Stimulated activated CD4-positive, alpha-beta T cell treated with anti-CD3 and anti-CD28 coated beads, TNF-alpha, amount 100 ng/mL, for 1 hour (primary cell): ENCODE measurements at places on chromosomes 3 and 15.

DNA sequence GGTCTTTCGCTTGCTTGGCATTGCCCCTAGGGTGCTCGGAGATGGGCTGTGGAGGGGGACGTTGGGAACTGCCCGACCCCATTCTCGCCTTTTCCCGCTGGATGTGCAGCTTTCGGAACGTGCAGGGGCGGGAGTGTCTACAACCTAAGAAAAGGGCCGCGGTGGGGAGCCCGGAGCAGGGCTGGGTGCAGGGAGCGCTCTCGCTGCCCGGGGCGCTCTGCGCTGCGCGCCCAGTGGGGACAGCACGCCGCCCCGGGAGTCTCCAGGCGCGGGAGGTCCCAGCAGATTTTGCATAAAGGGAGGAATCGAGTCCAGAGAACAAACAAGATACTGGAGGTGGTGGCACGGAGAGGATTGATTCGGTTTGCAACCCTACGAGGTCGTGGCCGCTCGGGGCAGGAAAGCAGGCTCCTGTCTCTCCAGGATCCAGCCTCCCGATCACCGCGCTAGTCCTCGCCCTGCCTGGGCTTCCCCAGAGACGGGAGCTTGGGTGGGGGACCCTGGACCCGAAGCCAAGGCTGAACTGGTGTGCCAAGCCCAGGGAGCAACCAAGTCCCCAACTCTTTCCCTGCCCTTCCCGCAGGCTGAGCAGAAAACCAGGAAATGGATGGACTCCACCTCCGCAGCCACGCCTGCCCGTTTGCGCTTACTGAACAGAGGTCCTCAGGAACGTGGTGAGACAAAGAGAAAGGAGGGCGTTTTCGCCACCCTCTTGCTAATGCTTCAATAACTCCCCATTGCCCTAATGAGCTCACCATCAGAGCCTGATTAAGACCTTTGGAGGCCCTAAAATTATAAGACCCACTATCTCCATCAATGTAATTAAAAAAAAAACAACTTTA lies 59.7 kb downstream of the NOX5 start:
- no peak for DNase-seq

- no peak for DNase-seq
Observed at GRCh38 chr3:46965151-46965550, 11.4 kb downstream of the CCDC12 start.

- no peak for DNase-seq
Observed at GRCh38 chr3:123792473-123793201, 91.5 kb downstream of the MYLK start.

GRCh38 chr3:177589041-177589650 lies 391.9 kb upstream of the TBL1XR1 start:
- DNase-seq: no peak

DNA sequence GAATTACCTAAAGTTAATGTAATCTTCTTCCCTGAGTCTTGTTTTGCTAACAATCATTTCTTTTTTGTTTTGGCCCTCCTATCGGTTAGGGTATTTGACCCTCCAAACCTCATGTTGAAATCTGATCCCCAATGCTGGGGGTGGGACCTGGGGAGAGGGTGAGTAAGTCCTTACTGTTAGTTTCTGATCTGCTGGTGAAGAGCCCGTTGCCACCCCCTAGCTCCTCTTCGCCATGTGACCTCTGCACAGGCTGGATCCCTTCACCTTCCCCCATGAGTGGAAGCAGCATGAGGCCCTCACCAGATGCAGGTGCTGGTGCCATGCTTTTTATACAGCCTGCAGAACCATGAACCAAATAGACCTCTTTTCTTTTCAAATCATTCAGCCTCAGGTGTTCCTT lies 62.8 kb upstream of the ADCY5 start:
- no peak for DNase-seq

GRCh38 chr3:126373146-126373613 lies 16.0 kb upstream of the KLF15 start:
- no peak for DNase-seq

GRCh38 chr3:50267280-50267913 lies 1.6 kb upstream of the SEMA3B start:
- DNase-seq: no peak

DNA sequence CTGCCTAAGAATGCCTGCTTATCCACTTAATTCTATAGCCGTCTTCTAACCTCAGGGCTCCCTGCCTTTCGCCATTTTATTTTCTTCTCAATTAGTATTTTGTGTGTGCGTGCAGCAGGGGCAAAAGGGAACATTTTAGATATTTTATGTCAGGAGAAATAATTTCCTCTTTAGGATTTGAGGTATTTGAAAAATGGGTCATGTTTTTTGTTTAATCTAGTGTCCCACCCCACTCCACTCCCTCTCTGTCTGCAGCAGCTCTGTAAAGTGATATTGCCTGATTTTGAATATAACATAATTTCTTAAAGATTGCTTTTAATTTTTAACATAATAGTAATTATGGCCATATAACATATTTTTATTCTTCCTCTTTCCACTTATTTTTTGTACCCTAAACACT lies 593.2 kb upstream of the DPPA4 start:
- DNase-seq: no peak

DNA sequence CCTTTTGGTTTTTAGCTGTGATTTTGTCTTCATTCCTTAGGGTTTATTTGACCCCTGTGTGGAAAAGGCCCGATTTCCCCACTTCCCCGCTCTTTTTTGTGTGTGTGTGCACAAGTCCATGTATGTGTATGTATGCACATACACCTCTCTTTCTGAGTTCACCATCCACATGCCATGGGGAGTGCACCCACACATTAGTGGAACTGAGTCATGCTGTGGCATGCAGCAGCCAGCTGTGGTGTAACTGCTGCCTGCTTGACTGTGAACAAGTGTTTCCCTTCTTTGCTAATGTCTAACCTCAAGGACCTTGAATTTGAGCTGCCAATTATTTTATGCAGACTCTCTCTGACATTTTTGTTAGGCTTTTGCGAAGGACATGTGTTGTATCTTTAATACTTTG lies 434.9 kb upstream of the TPM1 start:
- DNase-seq: no peak

- DNase-seq: no peak
Observed at GRCh38 chr3:59737241-59737640, 687.4 kb upstream of the CFAP20DC start.

DNA sequence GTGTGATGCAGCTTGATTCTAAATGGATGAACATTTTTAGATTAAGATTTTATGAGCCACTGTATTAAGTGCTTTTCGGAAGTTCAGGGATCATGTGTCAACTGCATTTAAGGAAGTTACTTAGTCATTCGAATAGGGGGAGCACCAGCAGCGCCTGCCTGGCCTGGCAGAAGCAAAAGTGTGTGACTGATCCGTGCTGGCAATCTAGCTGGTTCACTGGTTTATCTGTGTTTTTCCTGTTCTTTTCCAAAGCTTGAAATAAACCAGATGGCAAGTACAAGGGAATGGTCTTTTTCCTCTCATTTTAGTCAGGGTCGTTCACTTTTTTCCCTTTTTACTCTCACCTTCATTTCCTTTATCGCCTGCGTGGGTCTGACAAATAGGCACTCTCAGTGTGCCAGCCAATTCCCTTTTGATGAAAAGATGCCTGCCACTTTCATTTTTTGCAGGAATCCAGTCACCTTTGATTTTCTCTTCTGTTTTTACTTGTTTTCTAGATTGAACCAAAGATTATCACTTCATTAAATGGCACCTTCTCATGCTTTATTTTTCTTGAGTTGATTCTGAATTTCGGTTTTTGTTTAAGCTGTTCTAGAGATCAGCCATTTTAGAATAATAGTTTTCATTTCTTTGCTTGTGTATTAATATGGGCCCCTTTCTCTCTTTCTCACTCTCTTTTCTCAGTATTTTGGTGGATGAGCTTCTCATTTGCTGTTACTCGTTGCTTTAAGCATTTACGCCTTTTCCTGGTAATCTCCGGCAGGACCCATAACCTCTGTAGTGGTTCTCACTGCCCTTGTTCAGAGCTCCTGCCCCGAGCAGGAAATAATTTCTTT lies 2.8 kb downstream of the ABHD2 start:
- no peak for DNase-seq

GRCh38 chr3:182092662-182093262 lies 381.0 kb downstream of the SOX2 start:
- no peak for DNase-seq

GRCh38 chr15:67244971-67245478 lies 9.4 kb downstream of the AAGAB start:
- no peak for DNase-seq

- no peak for DNase-seq
Observed at GRCh38 chr15:25829073-25829472, 34.1 kb downstream of the ATP10A start.

DNA sequence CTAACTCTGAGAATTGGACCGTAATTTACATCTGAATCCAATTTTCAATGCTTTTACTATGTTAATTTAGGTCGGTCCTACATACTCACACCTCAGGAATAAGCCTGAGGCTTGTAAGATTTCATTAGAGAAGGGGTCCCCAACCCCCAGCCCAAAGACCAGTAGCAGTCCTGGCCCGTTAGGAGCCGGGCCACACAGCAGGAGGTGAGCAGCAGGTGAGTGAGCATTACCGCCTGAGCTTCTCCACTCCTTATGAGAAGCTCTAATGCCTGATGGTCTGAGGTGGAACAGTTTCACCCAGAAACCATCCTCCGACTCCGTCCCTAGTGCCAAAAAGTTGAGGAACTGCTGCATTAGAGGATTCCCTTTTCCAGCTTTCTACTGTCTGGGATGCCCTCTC lies 757.3 kb downstream of the SI start:
- DNase-seq: no peak

DNA sequence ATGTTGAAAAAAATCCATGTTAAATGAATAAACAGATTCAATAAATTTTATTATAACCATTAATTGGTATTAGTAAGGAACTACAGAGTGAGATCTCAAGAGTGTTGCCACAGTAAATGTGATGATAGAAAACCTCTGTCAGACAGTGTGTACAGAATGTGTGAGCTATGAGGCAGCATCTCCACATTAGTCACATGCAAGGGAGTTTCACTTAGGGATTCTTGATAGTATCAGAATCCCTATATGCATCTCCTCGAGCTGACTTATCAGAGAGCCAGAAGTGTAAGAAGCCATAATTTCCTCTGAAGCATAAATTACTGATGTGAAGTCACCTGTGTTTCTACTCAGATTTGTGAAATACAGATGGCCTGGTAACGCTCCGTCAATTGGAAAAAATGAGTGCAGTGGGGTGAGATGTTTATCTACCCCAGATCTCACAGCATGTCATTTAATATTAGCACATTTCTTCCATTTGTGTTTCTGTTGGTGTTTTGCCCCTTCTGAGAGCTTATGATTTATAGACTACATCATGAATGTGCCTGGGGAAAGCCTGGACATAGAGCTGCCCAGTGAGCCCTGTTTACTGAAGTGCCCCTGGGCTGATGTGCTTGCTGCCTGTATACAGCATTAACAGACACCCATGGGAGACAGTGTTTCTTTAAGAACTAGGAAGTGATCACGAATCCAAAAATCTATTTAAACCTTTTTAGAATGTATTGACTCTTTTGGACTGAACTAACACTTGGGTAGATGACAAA lies 262.4 kb downstream of the CPNE4 start:
- DNase-seq: no peak

- no peak for DNase-seq
Observed at GRCh38 chr3:45515999-45516725, 78.4 kb upstream of the LIMD1 start.

GRCh38 chr3:122936335-122936734 lies 91.2 kb downstream of the SEMA5B start:
- DNase-seq: no peak

DNA sequence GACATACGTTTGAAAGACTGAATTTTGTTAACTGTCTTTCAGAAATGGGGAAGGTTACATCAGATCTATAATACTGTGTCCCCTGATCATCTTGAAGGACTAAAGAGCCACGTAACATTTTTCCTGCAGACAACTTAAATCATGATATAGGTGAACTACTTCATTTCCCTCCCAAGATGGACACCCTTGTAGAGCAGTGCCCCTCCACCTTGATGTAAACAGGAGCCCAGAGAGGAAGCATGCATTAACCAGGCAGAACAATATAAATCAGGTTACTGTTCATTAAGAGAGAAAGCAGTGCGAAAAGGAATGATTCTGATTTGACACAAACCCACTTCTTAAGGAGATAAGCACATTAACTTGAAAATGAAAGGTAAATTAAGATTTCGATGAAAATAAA lies 36.1 kb downstream of the USP3 start:
- DNase-seq: no peak

- DNase-seq: no peak
Observed at GRCh38 chr15:33729653-33730052, 238.6 kb upstream of the CHRM5 start.

- no peak for DNase-seq
Observed at GRCh38 chr15:91861223-91861622, 7.7 kb downstream of the SLCO3A1 start.

DNA sequence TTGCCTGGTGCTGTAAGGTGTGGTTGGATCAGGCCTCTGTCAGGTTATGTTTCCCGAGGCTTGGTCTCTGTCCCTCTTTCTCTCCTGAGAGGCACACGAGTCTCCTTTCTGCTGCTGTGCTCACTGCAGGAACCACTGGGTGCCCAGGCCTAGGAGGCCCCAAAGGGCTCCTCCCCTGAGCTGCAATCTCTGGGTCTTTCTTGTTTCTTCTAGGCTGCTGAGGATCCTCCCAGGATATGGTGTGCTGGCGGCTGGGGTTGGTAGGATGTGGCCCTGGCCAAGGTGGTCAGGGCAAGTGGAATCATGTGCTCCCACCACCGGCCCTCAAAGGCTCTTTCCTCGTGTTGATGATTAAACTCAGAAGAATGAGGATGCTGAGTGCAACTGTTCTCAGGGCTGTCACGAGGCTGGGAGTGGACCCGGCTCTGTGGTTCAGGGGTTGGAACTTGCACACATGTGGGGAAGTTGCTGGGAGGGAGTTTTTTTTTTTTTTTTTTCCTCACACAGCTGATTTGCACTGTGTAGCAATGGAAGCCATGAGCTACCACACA lies 43.6 kb upstream of the CTSH start:
- no peak for DNase-seq
